Activated CD4-positive, alpha-beta memory T cell treated with anti-CD3 and anti-CD28 coated beads, Interleukin-2, amount 10 ng/mL, durations not matched to agents 7 days and 5 days (primary cell): ENCODE measurements at places on chromosomes 12 and 14. TPM values are rescaled to one million over a fixed set of nuclear protein-coding genes. Genes with fewer than 3 reads are reported as not detected.

GRCh38 chr14:101899263-101899662, 65.1 kb upstream of the DYNC1H1 start:
- DNase-seq: no peak

- DNase-seq: no peak
These were observed 19.5 kb upstream of the CDK17 start for GRCh38 chr12:96419576-96420276.

DNA sequence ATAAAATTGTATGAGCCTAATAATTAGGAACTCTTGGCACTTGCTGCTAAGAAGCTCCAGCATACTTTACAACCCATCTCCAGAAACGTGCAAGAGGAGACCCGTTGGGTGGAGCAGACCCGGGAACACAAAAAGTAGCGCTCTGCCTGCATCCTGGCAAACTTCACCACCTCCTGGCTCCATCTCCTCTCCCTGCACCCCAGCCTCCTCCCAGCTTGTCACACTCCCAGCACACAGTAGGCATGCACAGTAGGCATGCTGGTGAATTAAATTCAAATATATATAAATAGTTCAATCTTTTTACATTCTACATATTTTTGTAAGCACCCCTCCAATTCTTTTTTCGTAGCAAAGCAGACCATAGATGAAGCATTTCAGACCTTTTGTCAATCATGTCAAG, 1.2 kb downstream of the VSIG10 start:
- no peak for DNase-seq

DNA sequence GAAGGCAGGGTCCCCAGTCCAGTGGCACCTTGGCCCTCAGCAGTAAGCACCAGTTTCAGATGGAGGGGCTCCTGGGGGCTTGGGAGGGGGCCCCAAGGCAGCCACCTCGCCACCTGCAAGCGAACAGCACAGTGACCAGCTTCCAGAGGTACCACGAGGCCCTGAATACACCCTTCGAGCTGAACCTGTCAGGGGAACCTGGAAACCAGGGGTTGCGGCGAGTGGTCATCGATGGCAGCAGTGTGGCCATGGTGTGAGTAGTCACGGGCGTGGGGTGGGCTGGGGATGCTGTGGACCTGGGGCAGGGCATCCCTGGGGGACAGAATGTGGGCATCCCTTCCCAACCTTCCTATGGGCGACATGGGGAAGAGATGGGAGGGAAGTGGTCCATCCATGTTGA, 11.2 kb downstream of the NYNRIN start:
- DNase-seq: no peak

GPRC5D gene
- total RNA-seq: 1.6 TPM

DNA sequence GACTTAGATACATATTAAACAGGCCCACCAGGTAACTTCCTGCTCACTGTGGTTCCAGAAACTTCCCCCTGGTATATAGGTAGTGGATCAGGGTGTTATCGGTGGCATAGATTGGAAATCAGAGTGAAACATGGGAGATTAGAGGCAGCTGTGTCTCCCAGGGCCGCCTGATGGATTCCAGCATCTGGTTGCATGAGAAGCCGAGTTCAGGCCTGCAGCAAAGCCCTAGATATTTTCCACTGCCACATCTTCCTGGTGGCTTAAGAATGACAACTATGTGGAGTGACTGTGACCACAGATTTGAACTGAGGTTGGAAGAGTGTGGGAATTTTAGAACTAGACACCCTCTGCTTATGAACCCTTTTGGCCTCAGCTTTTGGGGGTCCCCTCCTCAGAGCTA, 184.8 kb upstream of the NTF3 start:
- no peak for DNase-seq

DNA sequence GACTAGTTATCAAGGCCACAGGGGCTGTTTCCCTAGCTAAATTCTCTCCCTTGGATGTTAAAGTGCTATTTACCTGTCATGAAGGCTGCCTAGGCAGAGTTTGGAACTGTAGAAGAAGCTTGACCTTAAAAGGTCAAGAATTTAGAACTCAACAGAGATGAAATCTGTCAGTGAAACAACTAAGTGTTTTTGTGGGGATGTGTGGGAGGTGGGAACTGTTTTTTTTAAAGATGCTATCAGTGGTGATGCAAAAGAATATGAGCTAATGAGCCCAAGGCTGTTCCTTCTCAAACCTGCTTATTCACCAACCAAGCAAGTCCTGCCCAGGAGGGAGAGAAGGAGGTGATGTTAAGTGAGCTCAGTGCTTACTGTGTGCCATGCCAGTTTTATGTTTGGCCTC, 40.8 kb upstream of the POC1B start:
- no peak for DNase-seq

GYS2 gene
- total RNA-seq: not detected

GRCh38 chr14:58281969-58282368, 16.4 kb upstream of the ARID4A start:
- DNase-seq: no peak

GRIP1 gene
- total RNA-seq: 0.35 TPM

DNA sequence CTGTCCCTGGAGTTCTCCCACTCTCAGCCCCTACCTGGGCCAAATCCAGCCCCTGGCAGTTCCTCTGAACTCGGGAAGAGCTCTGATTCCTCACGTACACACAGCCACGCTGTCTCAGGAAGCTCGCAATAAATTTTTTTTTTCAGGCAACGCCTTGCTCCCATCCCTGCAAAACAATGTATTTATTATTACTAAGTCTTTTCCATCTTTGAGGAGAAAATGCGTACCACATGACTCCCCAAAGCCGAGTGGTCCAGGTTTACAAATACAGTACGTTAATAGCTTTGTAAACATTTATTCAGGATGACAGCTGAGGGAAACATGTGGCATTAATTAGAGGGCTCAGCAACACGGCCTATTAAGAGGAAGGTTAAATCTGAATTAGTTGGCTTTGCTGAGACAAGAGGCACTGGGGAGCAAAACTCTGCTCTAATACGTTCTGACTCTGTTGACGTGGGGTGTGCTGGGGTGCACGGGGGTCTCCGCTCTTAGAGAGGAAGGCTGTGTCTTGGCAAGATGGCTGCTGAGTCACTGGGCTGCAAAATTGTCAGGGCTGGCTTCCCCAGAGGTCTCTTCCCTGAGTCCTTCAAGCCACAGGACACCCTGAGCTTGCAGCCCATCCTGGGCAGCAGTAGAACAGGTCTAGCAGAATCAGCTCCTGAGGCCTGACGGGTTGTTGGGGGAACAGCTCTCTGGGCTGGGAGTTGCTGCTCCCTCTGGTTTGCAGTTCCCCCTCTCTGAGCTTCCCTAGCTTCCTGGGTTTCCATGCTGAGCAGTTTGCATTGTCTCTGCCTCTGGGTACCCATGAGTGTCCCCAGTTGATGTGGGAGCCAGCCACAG, 185.2 kb upstream of the TBX3 start:
- DNase-seq: no peak

DNA sequence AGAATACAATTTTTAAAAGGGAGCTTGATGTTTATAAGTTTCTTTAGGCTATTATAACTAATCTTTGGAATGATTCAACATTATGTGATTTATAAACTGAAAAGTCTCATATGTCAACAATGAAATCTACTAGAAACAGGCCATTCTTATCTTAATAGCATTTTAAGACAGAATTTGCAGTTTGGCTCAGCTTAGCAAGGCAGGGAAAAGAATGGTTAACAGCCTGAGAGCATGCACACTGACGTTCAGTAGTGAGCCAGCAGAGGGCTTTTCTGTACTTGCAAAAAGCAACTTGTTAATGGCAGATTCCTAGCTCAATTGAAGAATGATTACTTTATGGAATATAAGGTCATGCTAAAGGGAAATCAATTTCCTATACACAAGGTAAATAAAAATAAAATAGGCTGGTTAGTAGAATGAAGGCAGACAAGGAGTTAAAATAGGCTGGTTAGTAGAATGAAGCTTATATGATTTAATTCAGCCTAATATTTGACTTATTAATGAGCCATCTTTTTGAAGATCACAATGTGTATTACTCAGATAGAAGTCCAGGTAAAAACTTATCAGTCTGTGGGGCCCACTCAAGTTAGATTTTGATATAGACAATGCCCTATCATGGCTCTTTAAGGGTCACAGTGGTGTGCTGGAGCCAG, 95.9 kb downstream of the OTOGL start:
- DNase-seq: no peak

ALDH2 gene
- 0.25 TPM for total RNA-seq

DNA sequence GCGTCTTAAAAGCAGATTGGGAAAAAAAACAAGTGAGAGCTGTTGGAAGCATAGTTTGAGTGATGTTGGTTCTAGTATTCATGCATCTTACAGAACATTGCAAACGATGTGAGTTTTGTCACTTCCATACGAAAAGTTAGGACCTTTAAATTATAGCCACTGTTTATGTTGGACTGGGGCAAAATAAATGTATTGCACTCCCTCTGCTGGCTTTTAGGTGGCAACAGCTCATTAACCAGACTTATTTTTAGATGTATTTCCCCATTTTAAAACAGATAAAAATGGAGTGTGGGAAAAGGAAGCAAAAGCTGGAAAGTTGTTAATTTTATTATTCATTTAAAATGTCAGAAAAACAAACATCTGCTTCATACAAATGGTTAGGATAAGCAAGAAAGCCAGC, 111.9 kb downstream of the LGR5 start:
- no peak for DNase-seq

SLC8A3 gene
- 0.08 TPM for total RNA-seq

DNA sequence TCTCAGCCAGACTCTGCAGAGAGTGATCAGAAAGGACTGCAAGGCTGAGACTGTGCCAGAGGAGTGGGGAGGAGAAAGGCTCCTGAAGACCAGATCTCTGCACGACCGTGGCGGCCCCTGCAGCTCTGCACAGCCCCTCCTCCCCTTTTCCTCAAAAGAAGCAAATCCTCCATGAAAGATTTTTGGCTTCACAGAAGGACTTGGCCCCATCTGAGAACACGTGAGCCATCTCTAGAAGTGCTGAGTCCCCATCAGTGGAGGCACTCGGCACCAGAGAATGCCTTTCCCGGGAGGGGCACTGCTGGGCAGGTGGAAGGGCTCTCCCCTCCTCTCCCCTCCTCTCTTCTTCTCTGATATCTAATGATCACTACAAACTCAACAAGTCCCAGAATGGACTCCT, 6.8 kb downstream of the FIGNL2 start:
- DNase-seq: no peak

DNA sequence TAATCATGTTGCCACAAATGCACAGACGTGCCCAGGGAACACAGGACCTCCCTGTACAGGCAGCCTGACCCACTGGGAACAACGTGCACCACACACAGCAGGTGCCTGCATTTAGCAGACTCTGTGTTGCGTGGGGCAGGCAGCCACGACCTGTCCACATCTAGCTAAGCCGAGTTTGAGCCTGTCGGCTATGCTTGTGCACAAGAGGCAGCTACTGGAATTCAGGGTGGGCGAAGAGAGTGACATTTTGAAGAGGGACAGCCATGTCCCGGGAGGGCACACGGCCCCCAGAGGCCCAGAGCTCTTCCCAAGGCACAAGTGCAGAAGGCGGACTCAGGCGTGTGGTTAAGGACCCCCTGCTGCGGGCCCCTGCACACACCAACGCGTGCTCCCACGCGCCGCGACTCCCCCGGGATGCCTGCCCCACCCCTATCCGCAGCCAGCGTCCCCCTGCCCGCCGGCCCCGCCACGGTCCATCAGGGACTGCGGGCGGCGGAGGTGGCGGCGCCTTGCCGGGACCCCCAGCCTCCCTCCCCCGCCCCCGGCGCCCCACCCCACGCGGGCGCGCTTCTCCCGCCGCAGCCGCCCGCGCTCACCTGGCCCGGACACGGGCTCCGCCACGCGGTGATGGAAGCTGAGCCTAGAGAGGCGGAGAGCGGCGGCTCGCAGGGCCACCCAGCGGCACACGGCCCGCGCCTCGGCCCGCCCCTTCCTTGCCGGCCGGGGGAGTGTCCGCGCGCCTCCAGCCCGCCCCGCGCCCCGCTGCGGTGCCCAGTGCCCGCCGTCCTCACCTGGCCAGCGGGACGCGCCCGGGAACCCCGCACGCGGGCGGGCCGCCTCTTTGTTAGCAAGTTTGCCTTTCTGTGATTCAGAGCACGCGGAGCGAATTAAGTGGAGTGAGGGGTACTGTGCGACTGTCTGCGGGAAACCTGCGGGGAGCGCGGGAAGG, 125.3 kb upstream of the PRMT8 start:
- DNase-seq: no peak

GRCh38 chr12:80053051-80053790, 46.1 kb upstream of the OTOGL start:
- DNase-seq: no peak

MUCL1 gene
- total RNA-seq: not detected

DNA sequence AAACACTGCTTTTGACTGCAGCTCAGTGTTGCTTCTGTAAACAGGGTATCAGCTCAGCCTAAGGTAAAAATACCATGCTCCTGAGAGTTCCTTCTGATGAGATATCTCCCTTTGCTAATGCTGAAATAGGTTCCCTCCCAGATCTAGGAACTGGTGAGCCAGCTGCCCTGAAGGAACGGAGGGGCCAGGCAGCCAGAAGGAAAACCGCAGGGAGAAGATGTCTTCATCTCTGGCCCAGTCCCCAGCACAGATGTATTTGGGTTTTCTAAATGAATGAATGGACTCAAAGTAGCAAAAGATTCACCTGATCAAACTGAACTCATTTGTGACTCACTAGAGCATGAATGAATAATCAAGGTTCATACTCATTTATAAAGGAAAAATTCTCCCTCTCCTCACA, 247.8 kb downstream of the MSRB3 start:
- DNase-seq: no peak

- DNase-seq: no peak
These were observed 81.0 kb upstream of the CCDC196 start for GRCh38 chr14:66405158-66405557.

DNA sequence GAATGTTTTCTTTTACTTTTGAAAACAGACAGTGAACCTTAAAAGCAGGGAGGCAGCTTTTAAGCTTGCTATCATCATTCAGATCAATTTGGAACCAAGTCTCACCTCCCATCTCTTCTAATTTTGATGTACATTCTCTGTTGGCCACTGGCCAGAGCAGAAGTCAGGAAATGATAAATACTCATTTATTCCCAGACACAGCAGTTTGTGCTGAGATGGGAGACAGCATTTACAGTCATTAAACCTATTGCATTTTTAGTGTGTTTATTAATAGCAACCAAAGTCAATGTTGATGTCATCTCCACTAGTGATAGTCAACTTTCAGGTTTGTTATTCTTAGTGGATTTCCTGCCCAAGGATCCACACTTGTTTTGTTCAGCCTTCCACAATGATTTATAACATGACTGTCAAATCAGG, 320.0 kb upstream of the ATP2B1 start:
- DNase-seq: no peak

CD27 gene
- 39.9 TPM for total RNA-seq
